Activated naive CD8-positive, alpha-beta T cell treated with anti-CD3 and anti-CD28 coated beads, Interleukin-2, amount 10 ng/mL, durations not matched to agents 7 days and 5 days (primary cell): ENCODE measurements at places on chromosomes 12 and 14. TPM values are rescaled to one million over a fixed set of nuclear protein-coding genes. Genes with fewer than 3 reads are reported as not detected.

The GLI1 gene
- total RNA-seq = 0.54 TPM

The ADAM21 gene
- total RNA-seq = not detected

DNA sequence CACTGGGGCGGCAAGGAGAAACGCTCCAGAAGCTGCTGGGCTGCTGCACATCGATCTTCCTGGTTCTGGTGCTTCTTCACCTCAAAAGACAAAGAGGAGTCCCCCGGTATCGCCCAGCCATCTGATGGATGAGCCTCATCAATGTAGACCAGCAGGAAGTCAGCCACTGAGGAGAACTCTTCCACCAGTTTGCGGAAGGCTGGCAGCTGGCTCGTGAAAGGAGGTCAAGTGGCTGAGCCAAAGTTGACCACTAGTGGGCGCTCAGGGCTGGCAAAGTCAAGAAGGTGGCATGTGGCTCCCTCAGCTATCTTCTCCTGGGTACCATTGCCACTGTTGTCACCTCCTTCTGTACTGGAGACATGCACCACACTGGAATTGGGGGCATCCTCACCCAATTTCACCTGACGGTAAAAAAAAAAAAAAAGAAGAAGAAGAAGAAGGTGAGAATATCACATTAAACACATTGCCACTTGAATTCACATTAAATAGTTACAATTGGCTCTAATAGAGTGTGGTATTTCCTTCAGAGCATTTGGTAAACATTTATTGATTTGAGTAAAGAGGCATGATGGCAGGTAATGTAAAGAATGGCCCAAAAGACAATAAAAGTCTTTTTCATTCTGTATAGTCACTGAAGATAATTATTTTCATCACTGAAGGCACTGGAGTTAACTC lies 8.3 kb downstream of the DIO2 start:
- DNase-seq = no peak
- no peaks in the 10 kb centered on the region for H3K36me3 ChIP-seq
- no peak overlapping the region for H3K4me3 ChIP-seq
- H3K27me3 ChIP-seq = no peaks in the 10 kb centered on the region
- no peak overlapping the region for H3K27ac ChIP-seq

DNA sequence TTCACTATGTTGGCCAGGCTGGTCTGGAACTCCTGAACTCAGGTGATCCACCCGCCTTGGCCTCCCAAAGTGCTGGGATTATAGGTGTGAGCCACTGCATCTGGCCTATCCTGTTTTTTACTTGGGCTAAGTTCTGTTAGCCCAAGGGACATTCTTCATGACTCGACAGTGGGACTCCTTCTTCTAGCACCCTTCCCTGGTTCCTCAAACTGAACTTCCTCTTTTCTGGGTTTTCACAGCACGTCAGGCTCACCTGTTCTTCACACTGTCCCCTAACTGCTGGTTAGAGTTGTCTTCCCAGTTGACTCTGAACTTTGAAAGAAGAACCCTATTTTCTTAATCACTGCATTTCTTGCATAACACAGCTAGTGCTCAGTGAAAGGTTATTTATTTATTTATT lies 22.5 kb downstream of the CABP1 start:
- peaks cover 4% of the 10 kb centered on the region for H3K27me3 ChIP-seq
- no peaks in the 10 kb centered on the region for H3K36me3 ChIP-seq
- H3K4me1 ChIP-seq = no peaks in the 10 kb centered on the region

The MEG3 gene
- not detected for total RNA-seq

DNA sequence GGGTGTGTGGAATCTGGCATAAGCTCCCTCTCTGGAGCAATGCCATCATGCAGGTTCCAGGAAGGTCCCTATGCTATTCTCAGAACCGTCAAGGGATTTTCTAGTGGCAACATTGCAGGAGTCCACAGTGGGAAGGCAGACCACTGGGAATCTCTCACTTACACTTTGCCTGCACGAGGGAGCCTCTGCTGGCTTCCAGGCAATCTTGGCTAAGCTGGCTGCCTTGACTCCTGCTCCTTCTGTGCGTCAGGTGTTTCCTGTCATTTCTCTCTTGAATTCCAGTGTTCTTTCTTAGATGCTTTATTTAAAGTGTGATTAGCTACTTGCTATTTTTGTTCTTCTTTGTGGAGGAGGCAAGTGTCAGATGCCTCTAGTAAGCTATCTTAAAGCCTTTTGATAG lies 414.0 kb upstream of the ATP2B1 start:
- H3K36me3 ChIP-seq = peaks cover 4% of the 10 kb centered on the region
- H3K4me3 ChIP-seq = no peak overlapping the region
- no peaks in the 10 kb centered on the region for H3K4me1 ChIP-seq
- no peak overlapping the region for H3K27ac ChIP-seq
- DNase-seq = no peak
- H3K27me3 ChIP-seq = peaks cover 7% of the 10 kb centered on the region

The HAL gene
- total RNA-seq = 0.23 TPM

The TMEM132C gene
- total RNA-seq = not detected

The PSMB11 gene
- total RNA-seq = not detected

DNA sequence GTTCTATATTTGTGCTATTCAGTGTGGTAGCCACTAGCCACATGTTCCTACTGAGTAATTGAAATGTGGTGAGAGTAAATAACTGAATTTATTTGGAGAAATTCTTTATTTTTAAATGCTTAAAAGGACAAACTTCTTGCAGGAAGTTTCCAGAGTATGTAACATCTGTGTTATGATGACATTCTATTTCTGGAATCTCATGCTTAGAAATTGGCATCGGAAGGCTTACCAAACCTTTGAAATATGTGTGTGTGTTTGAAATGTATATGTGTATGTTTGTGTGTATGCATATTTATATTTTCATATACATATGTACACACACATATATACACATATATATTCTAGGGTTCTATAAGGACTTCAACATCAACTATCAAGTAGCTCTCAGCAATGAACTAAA lies 12.4 kb upstream of the WSCD2 start:
- H3K36me3 ChIP-seq = no peaks in the 10 kb centered on the region
- H3K4me3 ChIP-seq = no peak overlapping the region
- H3K4me1 ChIP-seq = no peaks in the 10 kb centered on the region

- H3K27me3 ChIP-seq = no peaks in the 10 kb centered on the region
- no peaks in the 10 kb centered on the region for H3K4me1 ChIP-seq
- H3K4me3 ChIP-seq = no peak overlapping the region
- H3K36me3 ChIP-seq = no peaks in the 10 kb centered on the region
- no peak for DNase-seq
These were observed 9.8 kb downstream of the DLK1 start for GRCh38 chr14:100736269-100737180.

The OGFOD2 gene
- total RNA-seq = 35.5 TPM

DNA sequence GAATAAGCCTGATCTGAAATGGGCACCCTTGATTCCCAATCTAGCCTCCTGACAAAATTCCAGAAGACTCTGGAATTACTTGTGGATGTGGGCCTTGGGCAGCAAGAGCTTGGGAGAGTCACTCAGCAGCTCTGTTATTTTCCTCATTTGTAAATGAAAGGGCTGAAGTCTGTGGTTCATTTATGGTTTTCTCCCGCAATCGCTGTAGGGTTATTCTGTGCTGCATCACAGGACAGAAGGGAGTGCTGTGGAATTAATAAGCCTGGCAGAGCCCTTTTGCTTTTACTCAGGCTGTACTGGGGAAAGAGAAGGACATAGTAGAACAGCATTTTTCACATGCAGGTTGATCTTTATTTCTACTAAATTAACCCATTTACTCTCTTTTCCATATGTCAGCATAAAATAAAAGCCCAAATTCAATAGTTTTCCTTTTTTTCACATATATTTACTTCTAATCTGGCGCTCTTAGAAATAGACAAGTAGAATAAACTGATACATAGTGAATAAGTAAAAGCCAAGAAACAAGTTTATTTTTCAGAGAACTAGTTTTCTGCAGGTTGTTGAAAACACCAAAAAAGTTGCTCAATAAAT lies 49.2 kb downstream of the DUSP16 start:
- no peak overlapping the region for H3K27ac ChIP-seq
- DNase-seq = no peak
- no peaks in the 10 kb centered on the region for H3K27me3 ChIP-seq
- H3K4me1 ChIP-seq = no peaks in the 10 kb centered on the region

DNA sequence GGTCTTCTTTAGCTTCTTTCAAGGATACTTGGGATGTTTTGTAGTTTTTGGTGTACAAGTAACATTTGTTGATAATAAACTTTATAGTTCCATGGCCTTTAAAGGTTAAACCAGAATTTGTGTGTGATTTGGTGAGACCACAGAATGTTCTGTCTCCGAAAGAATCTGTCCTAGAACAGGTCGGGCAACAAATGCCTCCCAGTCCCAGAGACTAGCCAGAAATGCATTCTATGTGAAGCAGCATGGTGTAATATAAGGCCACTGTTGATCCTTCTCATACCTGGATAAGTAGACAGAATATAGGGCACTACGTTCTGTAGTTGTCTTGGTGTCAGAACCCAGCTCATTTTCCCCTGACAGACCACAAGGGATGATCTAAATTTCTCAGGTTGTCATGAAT lies 10.0 kb downstream of the STYK1 start:
- peaks cover 12% of the 10 kb centered on the region for H3K4me1 ChIP-seq
- peaks cover 1% of the 10 kb centered on the region for H3K36me3 ChIP-seq
- no peak overlapping the region for H3K27ac ChIP-seq
- DNase-seq = no peak
- peaks cover 3% of the 10 kb centered on the region for H3K27me3 ChIP-seq

GRCh38 chr14:104247336-104248202 lies 109.2 kb downstream of the KIF26A start:
- no peaks in the 10 kb centered on the region for H3K4me1 ChIP-seq
- H3K27me3 ChIP-seq = no peaks in the 10 kb centered on the region
- no peak overlapping the region for H3K27ac ChIP-seq
- H3K4me3 ChIP-seq = no peak overlapping the region

DNA sequence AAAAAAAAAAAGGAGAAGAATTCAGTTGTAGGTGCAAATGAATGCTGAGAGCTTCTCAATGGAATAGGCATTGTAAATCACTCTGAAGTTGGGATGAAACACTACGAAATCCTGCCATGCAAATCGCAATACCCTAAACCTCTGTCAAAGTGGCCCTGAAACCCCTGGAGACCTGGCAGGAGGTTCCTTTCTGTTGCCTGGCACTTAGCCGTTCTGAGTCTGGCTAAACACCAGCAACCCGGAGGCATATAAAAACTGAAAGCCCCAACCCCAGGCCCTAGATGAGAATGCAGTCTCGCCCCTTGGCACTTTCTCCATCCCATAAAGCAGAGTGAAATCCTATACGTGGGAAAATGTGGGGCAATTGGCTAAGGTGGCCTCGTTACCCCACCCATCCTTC lies 151.5 kb upstream of the PARP11 start:
- no peaks in the 10 kb centered on the region for H3K27me3 ChIP-seq
- H3K36me3 ChIP-seq = no peaks in the 10 kb centered on the region
- peaks cover 25% of the 10 kb centered on the region for H3K4me1 ChIP-seq
- H3K27ac ChIP-seq = no peak overlapping the region

DNA sequence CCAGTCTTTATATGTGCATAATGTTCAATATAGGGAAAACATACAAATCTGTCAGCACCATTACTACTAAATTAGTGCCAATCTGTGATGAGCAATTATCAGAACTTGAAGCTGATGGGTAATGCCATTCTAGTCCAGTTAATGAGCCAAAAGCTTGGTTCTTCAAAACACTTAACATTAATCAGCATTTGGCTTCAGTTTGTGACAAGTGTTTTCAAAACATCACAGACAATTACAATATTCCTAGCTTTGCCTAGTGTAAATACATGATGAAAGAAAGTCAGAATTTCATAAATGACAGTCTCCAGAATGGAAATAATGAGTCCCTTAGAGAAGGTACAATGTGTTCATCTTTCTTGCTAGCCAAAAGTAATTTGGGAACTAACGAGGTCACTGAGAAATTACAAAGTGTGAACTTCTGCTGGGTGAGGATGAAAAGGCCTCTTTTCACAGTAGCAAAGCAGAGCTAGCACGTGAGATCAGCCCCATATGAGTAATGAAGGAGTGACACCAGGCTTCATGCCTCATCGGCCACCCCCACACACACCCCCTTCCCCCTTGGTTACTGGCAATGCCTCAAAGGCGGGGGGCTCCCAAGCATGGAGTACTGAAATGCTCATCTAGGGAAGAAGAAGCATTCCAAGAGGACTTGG lies 180.6 kb upstream of the EEA1 start:
- no peak overlapping the region for H3K4me3 ChIP-seq
- no peak overlapping the region for H3K27ac ChIP-seq
- H3K4me1 ChIP-seq = no peaks in the 10 kb centered on the region
- DNase-seq = no peak
- H3K27me3 ChIP-seq = no peaks in the 10 kb centered on the region

The DPF3 gene
- total RNA-seq = 4.1 TPM

DNA sequence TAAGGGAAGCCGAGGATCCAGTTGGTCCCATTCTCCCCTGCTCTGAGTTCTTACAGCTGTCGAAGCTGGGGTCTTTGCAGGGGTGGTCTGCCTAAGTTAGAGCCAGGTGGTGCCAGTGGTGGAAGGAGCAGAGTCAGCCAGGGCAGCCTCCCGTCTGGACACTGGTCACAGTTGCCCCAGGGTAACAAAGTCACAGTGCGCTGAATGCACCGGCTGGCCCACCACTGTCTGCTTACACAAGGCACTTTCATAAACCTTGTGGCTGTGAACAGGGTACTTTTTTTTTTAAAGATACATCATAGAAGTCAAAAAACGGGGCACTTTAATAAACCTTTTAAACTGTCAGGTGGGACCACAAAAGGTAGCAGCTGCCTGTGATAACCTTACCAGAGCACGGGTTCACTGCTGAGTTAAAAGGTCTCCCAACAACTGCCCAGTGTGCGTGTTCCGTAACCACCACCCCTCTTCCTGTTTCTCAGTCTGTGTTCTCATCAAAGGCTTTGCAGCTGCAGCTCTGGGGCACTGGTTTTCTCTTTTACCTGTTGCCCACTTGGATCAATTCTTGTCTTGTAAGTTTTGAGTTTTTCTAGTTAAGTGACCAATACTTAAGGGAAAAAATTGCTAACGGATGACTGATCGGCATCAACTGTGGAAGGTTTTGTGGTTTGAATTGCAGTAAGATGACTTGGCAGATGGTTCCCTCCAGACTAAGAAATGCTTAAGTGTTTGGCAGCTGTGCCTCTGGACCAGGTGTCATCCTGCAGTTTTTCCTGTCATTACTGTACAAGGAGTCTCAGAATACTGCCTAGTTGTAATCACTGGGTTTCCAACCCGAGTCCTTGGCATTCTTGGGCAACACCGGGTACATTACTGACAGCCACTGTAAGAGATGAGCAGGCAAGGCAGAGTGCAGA lies 55.9 kb downstream of the DYNC1H1 start:
- H3K27me3 ChIP-seq = no peaks in the 10 kb centered on the region
- peaks cover 28% of the 10 kb centered on the region for H3K4me1 ChIP-seq
- peak overlapping the region; percentile 73 for H3K4me3 ChIP-seq
- peak overlapping the region; percentile 89 for H3K27ac ChIP-seq

The COL2A1 gene
- total RNA-seq = not detected

GRCh38 chr12:91986084-91986483 lies 159.6 kb downstream of the BTG1 start:
- H3K27ac ChIP-seq = no peak overlapping the region

GRCh38 chr12:121719926-121720414 lies 7.4 kb downstream of the TMEM120B start:
- DNase-seq = no peak
- peaks cover 11% of the 10 kb centered on the region for H3K36me3 ChIP-seq
- no peaks in the 10 kb centered on the region for H3K27me3 ChIP-seq
- H3K4me1 ChIP-seq = peaks cover 12% of the 10 kb centered on the region
